Stomach (tissue), 19 donors: ENCODE measurements at places on chromosomes 3 and 15. TPM values are rescaled to one million over a fixed set of nuclear protein-coding genes. Genes with fewer than 3 reads are reported as not detected.
A peak's percentile ranks its signal among the peaks of the same experiment; 100 is the strongest.

The DNASE1L3 gene
- total RNA-seq, result not detected

The ZIC1 gene
- not detected for total RNA-seq

The FOXP1 gene
- 180 TPM for total RNA-seq

GRCh38 chr3:8366219-8366810, 135.3 kb upstream of the LMCD1 start:
- no peak for DNase-seq

GRCh38 chr3:72254483-72254882, 469.5 kb upstream of the PROK2 start:
- DNase-seq, result no peak

DNA sequence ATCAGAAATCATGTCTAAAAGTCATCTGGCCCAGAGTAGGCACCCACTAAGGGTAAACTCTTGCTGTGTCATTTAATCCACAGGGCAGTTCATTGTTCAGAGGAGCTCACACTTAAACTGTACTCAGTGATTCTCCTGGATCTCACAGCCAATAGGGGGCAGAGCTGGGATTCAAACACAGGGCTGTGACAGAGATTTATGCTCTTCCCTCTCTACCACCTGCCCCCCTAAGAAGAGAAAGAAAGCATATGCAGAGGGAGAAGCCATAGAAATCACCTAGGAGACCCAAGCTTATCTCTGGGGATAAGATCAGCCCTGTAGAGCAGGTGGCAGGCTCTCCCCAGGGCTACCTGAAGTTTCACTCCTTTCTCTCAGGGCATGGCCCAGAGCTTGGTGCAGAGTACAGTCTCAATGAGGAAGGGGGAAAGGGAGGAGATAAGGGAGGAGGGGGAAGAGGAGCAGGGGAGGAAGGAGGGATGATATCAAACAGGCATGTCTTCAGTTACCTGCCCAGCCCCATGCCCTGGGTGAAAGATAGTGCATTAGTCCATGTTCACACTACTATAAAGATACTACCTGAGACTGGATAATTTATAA, 51.8 kb upstream of the ADPGK start:
- DNase-seq, result no peak

DNA sequence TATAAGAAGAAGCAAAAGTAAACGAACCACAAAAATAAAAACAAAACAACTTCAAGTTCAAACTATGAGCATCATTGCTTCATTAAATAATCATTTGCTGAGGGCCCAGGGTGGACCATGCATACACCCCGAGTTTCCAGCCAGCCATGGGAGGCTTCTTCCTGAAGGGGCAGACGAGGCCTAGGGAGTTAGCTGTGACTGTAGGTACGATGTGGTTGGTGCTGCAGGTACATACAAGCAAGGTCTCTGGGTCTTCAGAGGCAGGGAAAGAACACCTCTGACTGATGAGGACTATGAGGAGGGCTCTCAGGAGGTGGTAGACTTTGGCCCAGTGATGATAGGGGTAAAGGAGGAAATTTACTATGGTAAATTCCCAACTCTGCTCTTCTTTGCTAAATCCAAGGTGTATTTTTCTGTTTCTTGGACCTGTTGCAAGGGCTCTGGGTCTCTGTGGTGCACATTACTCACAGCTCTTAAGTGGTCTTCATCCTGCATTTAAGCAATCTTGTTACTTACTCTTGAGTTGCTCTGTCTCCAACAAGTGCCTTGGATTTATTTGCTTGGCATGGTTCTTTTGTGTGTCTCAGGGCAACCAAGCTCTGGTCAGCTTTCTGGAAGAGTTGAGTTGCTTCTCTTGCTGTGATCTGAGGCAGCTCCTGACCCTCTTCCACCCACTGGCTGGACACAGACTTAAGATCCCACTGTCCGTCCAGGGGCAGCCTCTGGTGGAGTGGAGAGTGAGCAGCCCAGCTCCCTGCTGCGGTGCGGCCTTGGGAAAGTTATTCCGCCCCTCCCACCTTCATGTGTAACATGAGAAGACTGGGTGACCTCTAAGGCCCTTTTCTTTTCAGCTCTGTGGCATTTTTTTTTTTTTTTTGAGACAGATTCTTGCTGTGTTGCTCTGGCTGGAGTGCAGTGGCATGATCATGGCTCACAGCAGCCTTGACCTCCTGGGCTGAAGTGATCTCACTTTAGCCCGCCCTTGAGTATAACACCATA, 56.1 kb upstream of the KIF23 start:
- peak; percentile 54 for DNase-seq

- DNase-seq, result no peak
Measured at GRCh38 chr3:186635532-186635931, 4.7 kb upstream of the FETUB start.
